GM03348 (cell line): ENCODE measurements at places on chromosomes 4 and X.

DNA sequence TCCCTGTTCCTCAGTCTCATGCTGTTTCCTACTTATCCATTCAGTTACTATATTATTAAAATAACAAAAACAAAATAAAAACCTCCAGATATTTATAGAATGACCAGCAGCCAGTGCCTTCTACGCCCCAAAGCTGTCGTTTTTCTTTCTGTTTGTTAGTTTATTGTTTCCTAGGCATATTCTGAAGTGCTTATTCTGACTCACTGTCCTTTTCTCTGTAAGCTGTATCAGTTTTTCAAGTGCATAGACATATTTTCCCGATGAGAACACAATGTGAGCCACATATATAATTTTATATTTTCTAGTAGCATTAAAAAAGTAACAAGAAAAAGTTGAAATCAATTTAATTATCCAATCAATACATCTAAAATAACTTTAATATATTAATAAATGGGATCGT is 2158.6 kb upstream of the TENM3 start:
- no peak for DNase-seq

DNA sequence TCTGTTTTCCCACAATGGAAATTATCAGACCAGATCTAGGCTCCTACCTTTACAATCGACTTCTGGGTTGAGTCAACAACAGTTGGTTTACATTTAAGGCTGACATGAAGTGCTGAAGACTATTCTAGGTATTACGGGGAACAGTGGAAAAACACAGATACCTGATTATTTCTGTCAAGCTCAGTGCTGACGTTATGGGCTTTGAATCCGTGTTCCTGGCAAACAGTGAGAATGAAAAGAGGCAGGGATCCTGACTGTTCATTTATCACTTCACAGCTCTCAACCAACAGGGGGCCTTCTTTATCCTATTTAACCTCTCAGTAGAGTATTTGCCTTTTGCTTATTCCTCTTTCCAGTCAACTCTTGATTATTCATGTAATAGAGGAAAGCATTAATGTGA is 43.1 kb downstream of the TMEM164 start:
- DNase-seq, result no peak

DNA sequence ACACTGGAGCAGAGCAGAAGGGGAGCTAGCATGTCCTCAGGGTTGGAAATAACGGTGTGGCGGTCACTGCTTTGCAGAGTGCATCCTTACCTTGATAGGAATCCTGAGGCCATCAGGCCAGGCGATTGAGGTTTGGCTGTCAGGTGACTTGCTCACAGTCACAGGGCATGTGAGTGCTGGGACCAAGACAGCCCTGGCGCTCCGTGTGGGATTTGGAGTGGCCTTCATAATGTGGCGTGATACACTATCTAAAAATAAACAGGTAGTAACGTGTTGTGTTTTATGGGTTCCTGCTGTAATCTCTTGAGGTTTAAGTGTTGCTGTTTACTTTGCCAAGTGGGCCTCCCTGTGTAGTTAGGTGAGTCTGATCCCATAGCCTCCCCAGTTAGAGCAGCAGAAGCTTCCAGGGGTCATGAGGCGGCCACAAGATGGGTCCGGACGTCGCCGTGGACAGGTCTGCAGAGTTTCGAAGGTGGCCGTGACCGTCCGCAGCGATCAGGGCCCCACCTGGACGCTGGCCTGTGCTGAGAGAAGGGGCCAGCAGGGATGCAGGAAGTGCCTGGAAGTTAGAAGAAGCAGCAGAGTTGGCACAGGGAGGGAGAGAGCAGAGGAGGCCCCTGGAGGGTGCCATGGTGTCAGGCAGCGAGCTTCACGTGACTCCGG is 27.7 kb downstream of the RGS12 start:
- no peak for DNase-seq

- DNase-seq, result no peak
Measured at GRCh38 chr4:168708108-168708507, 211.3 kb downstream of the PALLD start.

DNA sequence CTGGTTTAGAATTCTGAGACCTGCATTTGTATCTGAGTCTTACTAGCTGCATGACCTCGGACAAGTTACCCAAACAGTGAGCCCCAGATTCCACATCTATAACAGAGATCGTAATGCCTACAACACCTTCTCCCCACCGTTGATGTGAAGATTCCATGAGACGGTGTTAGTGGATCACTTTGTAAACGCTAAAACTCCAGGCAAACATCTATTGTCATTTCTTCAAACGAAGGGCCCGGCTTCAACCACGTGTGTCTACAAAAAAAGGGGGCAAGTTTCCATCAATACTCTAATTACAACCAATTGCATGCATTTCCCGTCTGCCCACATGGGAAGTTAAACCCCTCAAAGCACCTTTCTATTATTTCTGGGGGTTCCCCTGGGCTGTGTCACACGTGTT is 99.1 kb upstream of the ENPP6 start:
- no peak for DNase-seq

DNA sequence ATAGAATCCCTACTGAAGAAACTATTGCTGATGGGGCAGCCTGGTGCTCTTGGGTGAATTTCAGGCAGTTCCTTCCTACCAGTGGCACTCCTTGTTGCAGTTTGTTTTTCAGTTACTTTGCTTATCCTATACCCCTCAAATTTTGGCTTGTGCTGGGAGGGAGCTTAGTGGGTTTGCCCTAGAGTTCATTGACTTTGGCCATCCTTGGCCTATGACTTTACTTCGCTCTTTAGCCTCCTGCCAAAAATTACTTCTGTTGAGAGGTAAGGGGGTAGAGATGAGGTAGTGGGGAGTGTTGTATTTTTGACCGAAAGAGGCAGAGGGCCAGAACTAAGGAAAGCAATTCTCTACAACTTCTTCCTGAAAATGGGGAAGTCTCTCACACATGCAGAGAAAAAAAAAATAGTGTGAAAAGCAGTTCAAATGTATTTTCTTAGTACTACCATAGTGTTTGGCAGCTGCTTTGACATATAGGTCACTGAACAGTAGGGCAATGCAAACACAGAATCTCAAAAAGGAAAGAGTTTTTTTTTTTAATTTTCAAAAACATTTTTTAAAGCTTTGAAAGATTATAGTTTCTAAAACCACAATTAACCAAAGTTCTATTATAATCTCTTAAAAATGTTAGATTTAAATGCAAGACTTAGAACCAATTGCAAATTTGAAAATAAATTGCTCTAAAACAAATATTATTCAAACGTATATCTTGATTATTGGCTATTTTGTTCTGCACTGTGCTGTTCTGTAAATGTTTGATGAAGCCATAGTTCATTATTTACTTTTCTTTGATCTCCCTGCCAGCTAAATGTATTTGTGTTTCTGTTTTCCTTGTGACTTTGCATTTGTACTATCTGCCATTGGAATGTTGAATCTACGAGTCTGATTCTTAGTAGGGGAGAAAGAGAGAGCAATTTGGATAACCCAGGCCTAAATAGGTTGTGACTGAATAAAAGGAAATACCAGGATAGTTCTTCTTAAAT is 73.6 kb downstream of the DCK start:
- DNase-seq, result no peak

DNA sequence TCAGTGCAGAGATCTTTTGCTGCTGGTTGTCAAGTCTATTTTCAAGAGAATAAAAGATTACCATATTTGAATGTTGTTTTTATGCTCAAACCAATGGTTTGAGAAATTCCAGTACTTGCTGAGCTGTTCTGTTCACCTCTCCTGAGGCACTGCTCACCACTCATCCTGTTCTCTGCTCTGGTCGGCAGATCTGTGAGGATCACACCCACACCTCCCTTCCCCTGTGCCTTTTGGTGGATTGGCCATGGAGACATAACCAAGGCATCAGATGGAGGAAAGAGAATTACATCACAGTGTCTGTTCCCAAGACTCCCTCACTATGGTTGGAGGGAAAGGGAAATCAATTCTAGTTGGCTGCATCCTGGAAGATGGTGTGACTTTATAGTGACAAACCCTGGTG is 391.6 kb downstream of the ARHGAP24 start:
- DNase-seq, result no peak

DNA sequence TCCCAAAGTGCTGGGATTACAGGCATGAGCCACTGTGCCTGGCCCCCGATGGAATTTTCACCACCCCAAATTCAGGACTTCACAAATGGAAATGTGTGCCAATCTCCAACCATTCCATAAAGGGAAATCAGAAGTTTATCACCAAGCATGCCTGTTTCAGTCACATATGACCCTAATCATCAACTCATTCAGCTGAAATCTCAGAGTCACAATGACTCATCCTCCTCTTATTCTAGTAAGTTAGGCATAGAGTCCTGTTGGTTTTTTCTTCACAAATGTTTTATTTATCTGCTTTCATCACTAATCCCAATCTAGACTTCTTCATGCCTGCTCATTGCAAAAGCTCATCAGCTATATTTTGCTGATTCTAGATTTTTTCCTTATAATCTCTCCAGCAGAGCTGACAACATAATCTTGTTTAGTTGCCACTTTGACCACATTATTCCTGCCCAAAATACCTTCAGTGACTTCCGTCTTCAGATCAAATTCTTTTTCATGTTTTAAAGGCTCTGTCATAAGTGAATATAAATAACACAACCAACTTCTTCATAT is 83.3 kb downstream of the SLC7A11 start:
- peak; percentile 49 for DNase-seq

DNA sequence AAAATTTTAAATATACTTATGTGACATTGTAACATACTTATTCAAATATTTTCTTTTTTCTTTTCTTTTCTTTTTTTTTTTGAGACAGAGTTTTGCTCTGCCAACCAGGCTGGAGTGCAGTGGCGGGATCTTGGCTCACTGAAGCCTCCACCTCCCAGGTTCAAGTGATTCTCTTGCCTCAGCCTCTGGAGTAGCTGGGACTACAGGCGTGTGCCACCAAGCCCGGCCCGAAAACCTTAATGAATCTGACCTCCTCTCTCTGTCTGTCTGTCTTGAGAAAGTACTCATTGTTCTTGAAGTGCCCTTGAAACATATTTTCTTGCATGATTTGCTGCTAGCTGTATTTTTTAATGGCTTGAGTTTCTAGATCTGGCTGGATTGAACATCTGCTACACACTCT is 136.8 kb downstream of the ANAPC4 start:
- DNase-seq, result no peak

- no peak for DNase-seq
Measured at GRCh38 chr4:907691-908425, 24.3 kb downstream of the GAK start.

DNA sequence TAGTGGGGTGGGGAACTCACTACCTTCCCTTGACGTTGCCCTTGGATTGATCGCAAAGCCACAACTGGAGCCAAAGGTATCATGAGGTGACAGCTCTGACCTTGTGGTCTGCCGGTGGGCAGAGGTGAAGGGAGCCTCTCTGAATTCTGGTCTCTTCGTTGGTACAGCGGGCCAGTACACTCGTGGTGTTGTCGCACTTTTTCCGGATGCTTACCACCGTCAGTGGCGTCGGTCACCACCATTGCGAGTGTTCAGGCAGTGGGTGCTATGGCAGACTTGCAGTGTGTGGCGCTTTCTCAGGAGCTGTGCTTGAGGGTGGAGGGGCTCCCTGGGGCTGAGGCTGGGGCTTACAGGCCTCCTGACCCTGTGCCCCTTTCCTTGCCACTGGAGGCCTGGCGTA is 5.2 kb upstream of the GRPEL1 start:
- no peak for DNase-seq

DNA sequence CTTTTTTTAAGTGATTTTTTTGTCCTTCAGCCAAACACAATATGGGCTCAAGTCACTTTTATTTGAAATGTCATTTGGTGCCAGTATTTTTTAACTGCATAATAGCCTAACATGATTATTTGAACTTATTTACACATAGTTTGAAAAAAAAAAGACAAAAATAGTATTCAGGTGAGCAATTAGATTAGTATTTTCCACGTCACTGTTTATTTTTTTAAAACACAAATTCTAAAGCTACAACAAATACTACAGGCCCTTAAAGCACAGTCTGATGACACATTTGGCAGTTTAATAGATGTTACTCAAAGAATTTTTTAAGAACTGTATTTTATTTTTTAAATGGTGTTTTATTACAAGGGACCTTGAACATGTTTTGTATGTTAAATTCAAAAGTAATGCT is 62.1 kb downstream of the EDNRA start:
- DNase-seq, result no peak

- peak; percentile 52 for DNase-seq
Measured at GRCh38 chrX:153649178-153649914, 2.3 kb downstream of the DUSP9 start.

DNA sequence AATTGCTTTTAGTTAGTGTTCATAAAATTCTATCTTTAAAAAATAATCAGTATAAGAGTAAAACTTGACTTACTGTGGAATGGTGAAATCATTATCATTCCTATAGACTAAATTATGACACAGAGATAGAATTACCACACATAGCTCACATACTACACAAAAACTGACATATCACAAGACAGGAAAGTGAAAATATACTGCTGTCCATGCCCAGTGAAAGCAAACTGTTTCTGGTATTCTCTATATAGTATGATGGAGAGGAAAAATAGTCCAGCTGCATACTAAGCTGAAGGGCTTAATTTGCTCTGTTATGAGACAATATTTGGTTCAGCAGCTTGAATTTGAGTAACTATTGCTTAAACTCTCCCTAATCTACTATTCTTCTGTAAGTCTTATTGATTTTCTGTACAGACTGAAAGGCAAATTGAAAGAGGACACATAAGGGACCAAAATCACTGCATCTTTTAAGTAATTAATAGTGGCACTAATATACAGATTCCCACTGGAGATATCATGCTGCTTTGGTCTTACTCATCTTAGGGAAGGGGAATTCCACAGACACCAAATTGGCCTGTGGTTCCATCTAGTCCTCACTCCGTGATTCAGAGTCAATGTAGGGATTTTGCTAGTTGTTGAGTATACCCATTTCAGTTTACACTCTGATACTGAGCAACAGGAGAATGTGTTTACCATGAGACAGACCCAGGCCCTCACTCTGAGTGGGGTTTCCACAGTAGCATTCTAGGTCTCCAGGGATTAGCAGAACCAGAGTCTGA is 47.4 kb upstream of the AGA start:
- DNase-seq, result no peak

DNA sequence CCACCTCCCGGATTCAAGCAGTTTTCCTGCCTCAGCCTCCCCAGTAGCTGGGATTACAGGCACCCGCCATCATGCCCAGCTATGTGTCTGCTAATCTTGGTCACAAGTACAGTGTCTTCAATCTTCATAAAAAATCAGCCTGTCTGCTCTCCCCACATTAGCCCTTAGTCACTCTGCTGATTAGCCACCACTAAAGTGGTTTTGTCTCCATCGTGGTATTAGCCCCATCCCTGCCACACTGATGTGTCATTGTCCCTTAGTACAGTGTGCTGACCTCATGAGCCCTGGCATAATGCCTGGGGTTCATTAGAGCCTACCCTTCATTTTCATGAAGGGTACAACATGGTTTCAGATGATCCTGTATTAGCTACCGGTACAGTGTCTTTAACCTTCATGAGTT is 49.9 kb downstream of the ZNF157 start:
- no peak for DNase-seq
